ENCODE measurements at places on chromosomes 6 and 20.

DNA sequence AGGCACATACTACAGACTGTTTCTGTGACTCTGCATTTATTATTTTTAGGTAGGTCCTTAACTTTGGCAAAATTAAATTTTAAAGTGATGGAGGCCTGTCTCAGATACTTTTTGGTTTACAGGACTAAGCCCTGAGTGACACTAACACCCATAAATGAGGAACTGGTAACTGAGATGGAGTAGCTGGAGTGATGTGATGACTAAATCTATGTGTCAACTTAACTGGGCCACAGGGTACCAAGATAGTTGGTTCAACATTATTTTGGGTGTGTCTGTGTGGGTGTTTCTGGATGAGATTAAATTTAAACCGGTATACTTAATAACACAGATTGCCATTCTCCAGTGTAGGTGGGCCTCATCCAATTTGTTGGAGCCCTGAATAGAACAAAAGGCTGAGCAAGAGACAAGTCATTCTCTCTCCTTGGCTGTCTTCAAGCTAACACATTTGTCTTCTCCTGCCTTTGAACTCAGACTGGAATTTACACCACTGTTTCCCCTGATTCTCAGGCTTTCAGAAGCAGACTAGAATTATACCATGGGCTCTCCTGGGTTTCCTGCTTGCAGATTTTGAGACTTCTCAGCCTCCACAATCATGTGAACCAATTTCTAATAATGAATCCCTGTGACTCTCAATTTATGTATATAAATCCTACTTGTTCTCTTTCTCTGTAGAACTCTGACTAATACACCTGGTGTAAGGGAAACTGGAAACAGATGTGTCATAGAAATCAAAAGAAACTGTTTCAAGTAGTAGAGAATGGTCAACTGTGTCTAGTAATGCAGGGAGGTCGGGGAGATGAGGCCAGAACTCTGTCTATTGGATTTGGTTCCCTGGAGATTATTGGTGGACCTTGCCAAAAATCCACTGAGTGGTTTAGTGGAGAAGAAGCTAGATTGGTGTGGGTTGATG lies 579.2 kb downstream of the EPM2A start:
- DNase-seq: no peak

- no peak for DNase-seq
Observed at GRCh38 chr6:64547594-64548268, 912.1 kb downstream of the PHF3 start.

DNA sequence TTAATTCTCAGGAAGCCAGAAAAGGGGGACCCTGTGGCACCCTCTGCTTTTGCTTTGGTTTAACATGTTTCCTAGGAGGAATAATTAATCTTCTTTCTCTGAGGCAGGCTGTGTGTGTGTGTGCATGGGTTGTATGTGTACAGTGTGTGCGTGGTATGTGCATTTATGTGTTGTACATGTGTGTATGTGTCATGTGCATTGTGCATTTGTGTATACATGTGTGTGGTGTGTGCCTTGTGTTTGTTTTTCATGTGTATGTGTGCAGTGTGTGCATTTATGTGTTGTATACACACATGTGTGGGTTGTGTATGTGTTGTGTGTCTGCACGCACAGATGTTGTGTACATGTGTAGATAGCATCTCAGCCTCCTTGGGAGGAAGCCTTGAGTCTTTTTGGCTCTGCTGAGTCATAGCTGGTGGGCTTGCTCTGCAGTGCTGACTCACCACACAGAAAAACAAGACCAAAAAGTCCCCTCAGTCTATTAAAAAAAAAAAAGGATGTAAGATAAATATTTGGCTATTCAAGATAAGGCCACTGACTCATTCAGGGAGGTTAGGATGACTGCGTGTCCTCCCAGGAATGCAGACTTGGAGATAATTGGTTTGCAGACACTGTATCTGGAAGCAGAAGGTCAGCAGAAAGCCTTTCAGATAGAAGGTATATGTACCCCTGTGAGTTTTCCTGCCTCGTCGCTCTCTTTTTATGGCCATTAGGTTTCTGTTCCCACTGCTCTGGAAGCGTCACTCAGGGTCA lies 58.6 kb downstream of the SYNJ2 start:
- no peak for DNase-seq

- DNase-seq: no peak
Observed at GRCh38 chr20:37329481-37330165, 16.3 kb upstream of the SRC start.

GRCh38 chr6:162964488-162965140 lies 236.8 kb downstream of the PACRG start:
- no peak for DNase-seq

GRCh38 chr20:64101731-64102621 lies 5.4 kb downstream of the NPBWR2 start:
- no peak for DNase-seq

DNA sequence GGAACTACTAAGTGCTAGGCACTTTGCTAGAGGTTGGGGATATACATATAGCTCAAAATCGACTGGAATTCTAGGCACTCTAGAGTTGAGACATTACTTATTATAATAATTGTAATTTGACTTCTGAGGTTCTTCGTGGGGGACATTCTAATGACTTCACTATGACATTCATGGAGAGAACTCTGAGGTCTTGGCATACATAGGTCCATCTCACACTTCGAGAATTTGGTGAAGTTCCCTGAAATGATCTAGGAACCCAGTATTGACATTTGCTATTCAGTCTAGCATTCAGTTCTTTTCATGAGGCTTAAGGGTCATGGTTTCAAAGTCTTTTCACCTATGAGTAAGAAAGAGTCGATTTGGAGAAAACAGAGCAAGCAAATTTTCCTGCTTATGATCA lies 446.6 kb upstream of the JAG1 start:
- DNase-seq: no peak

GRCh38 chr6:113481458-113481857 lies 375.7 kb upstream of the MARCKS start:
- DNase-seq: no peak

GRCh38 chr6:158564243-158565121 lies 4.6 kb downstream of the TMEM181 start:
- peak; percentile 10 for DNase-seq

DNA sequence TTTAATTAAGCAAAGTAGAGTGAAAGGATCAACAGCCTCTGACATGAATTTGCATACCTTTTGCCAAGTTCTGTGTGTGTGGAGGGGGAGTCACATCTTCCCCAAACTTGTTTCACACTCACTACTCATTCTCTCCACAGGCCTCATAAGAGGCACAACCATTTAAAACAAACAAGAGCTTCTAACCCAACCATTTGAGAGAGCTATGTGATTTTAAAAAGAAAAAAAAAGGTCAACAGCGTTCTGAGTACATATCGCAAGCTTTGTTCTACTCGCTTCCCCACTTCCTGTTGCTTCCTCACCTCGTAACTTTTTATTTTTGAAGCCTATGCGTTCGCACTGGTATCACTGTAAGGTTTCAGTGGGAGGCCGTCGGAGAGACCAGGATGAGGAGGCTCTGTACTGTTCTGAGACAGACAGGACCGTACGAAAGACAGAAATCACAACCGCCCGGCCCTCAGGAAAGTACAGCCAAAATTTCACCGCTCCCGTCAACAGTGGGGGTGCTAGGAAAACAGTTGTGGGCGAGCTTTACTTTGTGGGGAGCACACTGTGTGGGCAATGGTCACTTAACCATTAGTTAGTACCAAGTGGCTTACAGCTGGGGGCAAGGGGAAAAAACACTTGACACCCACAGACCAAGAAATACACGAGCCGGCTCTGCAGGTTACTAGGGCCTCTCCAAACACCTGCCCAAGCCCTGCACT lies 61.3 kb downstream of the TRERF1 start:
- DNase-seq: peak; percentile 68

GRCh38 chr6:54629131-54629530 lies 217.4 kb upstream of the FAM83B start:
- DNase-seq: no peak

GRCh38 chr6:21348504-21349195 lies 244.9 kb upstream of the SOX4 start:
- DNase-seq: no peak

GRCh38 chr20:31573555-31574321 lies 31.4 kb upstream of the ID1 start:
- no peak for DNase-seq

DNA sequence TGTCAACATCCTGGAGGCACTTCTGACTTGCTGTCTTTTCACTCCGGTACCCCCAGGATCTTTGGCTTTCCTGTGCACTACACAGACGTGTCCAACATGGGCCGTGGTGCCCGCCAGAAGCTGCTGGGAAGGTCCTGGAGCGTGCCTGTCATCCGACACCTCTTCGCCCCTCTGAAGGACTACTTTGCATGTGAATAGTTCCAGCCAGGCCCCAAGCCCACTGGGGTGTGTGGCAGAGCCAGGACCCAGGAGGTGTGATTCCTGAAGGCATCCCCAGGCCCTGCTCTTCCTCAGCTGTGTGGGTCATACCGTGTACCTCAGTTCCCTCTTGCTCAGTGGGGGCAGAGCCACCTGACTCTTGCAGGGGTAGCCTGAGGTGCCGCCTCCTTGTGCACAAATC lies 12.0 kb upstream of the MAPRE1 start:
- no peak for DNase-seq

DNA sequence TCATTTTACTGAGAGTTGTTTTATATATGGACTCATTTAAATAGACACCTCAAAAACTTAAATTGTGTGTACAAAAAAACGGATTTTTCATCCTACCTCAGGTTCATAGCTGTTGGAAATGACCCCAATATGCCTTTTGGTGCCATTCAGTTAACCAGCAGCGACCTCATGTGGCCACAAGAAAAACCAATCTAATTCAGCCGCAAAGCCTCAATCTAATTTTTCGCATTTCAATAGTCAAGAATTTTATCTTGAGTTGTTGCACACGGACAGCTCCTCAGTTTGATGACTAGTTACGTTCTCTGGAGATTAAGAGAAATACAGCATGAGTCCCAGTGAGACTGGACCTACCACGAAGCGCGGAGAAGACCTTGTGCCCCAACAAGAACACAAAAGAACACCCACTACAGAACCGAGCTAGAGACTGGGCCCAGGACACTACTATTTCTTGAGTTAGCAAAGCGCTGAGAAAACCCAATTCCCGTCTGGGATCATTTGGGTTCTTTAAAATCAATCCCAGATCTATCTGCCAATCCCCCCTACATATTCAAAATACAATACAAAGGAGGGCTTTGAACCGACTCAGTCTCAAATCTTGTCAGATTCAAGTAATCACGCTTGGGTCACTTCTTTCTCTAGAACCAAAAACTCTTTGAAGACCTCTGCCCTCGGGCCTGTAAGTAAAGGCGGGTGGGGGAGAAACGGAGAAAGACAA lies 1.1 kb downstream of the TCP11 start:
- peak; percentile 13 for DNase-seq

- peak; percentile 49 for DNase-seq
Observed at GRCh38 chr6:1770435-1770843, 160.7 kb downstream of the FOXC1 start.

DNA sequence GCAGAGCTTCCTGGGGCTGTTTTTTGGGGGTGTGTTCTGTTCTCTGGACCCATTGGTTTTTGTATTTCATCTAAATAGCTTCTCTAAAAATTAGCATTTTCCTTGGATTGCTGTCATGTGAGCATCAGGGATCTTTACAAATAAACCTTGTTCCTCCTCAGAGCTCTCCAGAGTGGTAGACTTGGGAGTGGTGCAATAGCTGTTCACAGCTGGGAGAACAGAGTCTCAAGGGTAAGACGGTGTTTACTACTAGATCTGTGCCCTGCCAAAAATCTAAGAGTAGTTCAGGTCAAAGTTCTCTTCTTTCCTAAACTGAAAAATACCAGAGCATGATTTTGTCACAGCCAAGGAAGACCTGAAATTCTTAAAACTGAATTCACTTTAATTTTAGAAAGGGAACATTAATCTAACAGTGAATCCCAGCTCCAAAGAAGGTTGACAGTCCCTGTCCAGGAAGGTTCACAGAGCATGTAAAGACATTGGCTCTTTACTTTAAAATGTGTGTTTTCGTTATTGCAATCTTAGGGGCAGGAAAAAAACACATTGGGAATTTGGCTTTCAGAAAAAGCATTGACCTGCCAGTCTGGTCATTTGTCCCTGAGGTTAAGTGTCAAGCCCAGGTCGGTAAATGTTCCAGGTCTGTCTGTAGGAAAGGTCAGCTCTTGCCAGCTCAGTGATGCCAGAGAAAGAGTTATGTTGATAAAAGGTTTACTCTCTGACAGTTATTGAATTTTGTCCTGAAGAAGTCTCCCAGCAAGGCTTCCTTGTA lies 43.3 kb downstream of the VAPB start:
- no peak for DNase-seq

- DNase-seq: peak; percentile 59
Observed at GRCh38 chr20:46307139-46307998, 929 bp downstream of the CDH22 start.

DNA sequence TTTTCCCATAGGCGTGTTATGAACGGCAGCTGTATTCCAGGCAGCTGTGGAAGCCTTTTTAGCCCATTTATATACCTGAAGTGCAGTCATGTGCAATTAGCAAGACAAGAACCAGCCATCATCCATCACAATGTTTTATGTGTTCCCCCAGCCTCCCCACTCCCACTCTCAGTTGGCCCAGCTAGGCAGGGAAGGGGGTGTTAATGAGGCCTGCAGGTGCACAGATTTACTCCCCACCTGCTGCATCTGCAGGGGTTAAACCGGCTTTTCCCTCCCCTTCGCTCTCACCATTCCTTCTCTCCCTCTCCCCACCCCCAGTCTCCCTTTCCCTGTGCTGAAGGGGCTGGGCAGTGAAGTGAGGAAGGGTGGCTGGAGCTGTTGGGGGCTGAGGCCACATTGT lies 149.8 kb upstream of the AKAP12 start:
- no peak for DNase-seq

- DNase-seq: no peak
Observed at GRCh38 chr20:6715401-6715941, 52.0 kb upstream of the BMP2 start.

- DNase-seq: no peak
Observed at GRCh38 chr6:36149476-36149875, 19.2 kb downstream of the MAPK13 start.

- DNase-seq: no peak
Observed at GRCh38 chr6:34331371-34332050, 61.0 kb downstream of the NUDT3 start.

GRCh38 chr6:1382883-1383728 lies 6.3 kb upstream of the FOXF2 start:
- DNase-seq: no peak

DNA sequence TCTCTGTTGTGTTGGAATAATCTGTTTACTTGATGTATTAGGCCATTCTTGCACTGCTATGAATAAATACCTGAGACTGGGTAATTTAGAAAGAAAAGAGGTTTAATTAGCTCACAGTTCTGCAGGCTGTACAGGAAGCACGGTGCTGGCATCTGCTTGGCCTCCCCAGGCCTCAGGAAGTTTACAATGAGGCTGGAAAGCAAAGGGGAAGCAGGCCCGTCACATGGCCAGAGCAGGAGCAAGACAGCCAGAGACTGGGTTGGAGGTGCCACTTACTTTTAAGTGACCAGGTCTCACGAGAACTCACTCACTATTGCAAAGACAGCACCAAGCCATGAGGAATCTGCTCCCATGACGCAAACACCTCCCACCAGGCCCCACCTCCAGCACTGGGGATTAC lies 50.6 kb upstream of the FUCA2 start:
- no peak for DNase-seq

- no peak for DNase-seq
Observed at GRCh38 chr20:6501061-6501460, 266.4 kb upstream of the BMP2 start.

- DNase-seq: no peak
Observed at GRCh38 chr6:90460051-90460450, 126.8 kb downstream of the MAP3K7 start.
